HepG2 (cell line): ENCODE measurements at places on chromosomes 4 and X. TPM values are rescaled to one million over a fixed set of nuclear protein-coding genes. Genes with fewer than 3 reads are reported as not detected.

GRCh38 chr4:10872833-10873517 is 188.4 kb upstream of the CLNK start:
- DNase-seq, result no peak
- no peak overlapping the region for H3K27ac ChIP-seq
- H3K4me1 ChIP-seq, result no peaks in the 10 kb centered on the region
- H3K27me3 ChIP-seq, result no peaks in the 10 kb centered on the region; the same call in 1 of the 2 replicates
- no peak overlapping the region for H3K4me3 ChIP-seq

EFHC2 gene
- total RNA-seq, result not detected in 2 replicates

DNA sequence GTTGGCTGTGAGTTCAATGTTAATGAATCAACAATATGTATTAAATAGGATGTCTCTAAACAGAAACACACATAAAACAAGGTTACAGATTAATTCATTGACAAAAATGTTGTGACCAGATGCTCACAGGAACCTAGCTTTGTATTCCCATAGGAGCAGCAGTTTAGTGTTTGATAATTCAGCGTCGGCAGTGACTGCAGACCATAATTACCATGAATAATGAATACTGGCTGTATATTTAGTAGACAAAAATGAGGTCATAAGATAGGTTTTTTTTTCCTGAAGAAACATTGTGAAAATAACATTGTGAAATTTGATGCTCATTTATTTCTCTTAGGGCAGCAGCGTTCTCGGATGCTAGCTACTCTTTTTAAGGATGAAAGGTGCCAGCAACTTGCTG is 27.8 kb downstream of the COPS4 start:
- H3K4me3 ChIP-seq, result no peak overlapping the region
- H3K36me3 ChIP-seq, result peaks cover 10% of the 10 kb centered on the region
- DNase-seq, result no peak
- H3K27ac ChIP-seq, result no peak overlapping the region

MAGEA1 gene
- total RNA-seq, result not detected in 2 replicates

PAGE2 gene
- not detected in 2 replicates for total RNA-seq
